ENCODE measurements at places on chromosomes 6 and 20.

DNA sequence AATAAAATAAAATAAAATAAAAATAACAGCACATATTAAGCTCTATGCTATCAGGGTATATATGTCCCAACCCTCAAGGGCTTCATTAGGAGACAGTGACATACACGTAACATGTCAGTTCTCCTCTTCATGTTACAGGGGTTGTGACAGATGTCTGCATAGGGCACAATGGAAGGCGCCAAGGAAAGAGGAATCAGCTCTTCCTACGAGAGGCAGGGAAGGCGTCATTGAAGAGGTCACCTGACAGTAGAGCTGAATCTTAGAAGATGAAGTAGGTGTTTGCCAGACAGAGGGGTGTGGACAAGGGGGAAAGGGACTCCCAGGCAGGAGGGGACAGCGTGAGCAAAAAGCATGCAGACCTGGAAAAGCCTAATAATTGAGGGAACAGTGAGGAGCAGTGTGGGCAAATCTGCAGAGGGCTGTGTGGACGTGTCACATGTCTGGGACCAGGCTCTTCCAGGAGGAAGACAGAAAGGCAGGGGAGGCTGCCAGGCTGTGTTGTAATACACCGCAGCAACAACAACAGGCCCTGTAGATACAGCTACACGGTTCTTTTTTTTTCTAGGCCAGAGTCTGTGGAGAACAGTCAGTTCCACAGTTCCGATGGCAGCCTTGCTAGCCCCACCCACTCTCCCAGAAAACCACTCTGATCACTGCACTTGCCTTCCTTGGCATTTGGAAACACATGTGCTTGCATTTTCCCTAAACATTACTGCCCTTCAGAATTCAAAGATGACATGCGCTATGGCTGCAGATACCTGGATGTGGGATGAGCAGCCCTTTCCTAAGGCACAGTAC, 2.5 kb upstream of the FKBP5 start:
- no peak for DNase-seq

GRCh38 chr6:112683926-112684325, 336.8 kb downstream of the RFPL4B start:
- DNase-seq: no peak

DNA sequence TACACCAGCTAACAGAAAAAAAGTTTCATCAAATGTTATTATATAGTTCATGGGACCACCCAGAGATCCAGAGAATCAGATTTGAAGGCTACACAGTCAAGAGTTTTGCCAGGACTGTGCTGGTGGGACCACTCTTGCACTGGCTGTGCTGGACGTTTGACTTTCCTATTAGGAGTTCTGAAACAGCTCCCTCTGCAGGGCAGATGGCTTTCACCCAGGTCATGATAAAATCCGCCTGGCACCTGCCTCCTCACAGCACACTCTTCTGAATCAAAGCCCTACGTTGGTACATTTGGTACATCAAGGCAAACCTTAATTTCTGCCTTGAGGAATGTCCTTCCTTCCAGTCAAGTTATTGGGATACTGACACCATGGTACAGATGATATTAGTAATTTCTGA, 302.1 kb downstream of the ZNF217 start:
- DNase-seq: no peak

DNA sequence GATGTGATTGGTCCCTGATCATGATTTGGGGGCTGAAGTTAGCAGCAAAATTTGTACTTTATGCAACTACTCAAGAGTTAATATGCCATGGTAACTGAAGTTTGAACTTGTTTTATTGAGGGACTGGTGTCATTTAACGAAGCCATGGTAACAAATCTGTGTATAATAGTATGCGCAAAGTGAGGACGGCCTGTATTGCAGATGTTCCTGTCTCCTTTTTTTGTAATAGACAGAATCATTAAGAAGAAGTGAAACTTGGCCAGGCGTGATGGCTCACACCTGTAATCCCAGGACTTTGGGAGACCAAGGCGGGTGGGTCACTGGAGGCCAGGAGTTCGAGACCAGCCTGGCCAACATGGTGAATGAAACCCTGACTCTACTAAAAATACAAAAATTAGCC, 22.3 kb downstream of the RPRD1B start:
- DNase-seq: no peak

DNA sequence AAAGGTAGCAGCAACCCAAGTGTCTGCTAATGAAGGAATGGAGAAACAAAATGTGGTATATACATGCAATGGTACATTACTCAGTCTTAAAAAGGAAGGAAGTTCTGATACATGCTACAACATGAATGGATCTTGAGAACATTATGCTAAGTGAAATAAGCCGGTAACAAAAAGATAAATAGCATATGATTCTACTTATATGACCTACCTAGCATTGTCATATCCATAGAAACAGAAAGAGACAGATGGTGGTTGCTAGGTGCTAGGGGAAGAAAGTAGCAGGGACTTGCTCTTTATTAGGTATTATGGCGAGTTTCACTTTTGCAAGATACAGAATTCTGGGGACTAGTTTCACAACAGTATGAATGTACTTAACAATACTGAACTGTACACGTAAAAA, 46.6 kb downstream of the UBR2 start:
- DNase-seq: no peak

DNA sequence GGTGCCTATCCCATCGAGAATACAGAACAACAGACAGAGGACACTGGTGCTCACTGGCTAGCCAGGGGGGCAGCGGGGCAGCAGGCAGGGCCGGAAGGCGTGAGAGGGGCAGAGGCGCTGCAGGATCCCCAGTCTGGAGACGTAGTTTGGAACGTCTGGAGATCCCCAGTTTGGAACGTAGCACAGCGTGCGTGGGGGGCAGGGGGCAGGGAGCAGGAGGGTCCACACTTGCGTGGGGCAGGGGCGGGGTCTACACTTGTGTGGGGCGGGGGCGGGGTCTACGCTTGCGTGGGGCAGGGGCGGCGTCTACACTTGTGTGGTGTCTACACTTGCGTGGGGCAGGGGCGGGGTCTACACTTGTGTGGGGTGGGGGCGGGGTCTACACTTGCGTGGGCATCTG, 107.2 kb downstream of the DACT2 start:
- DNase-seq: no peak

DNA sequence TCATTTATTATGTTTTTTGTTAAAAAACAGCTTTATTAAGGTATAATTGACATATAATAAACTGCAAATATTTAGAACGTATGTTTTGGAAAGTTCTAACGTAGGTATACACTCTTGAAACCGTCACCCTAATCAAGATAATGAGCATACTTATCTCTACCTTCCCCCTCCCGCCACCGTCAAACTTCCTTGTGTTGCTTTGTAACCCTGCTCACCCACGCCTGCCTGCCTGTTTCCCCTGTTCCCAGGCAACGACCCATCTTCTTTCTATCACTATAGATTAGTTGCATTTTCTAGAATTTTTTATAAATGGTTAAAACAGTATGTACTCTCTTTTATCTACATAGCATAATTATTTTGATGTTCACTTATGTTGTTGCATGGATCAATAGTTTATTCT, 33.5 kb upstream of the GCLC start:
- DNase-seq: no peak

- DNase-seq: peak; percentile 27
Measured at GRCh38 chr20:431012-431904, 23.2 kb downstream of the RBCK1 start.

DNA sequence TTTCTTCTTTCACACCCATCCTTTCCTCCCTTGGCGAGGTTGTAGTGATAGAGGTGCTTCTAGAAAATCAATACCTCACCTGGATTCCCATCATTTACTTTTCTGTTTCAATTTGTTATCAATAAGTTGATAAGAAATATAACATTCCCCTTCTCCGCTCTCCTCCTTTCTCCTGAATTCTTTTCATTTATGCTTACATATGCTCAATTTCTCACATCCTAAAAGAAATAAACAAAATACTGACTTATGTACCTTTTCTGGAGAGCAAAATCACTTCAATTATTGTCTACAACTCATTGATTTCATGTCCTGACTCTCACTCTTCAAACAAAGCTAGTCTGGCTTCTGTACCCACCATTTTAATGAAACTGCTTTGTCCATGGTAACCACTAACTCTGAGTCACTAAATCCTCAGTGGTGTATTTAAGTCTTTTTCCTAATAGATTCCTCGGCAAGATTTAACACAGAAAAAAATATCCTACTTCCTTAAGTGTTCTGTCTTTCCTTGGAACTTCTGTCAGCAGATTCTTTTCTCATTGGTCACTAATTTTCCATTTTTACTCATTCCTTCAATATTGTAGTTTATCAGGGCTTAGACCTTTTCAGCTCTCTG, 289.6 kb downstream of the RFPL4B start:
- no peak for DNase-seq

DNA sequence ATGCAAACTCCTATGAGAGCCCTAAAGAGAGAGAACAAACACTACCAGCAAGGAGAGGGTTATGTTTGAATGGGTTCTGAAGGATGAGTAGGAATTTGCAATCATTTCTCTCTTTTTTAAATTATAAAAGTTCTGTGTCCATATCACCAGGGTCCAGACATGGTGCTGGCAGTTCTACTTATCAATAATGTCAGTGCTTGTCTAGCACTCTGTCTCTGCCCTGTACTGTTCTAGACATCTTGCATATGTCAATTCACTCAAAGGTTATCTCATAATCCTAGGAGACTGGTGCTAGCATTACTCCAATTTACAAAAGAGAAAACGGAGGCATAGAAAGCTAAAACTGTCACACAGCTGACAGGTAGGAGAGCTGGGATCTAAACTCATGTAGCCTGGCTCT, 101.3 kb downstream of the VEGFA start:
- no peak for DNase-seq

GRCh38 chr6:13573669-13574110, 711 bp upstream of the SIRT5 start:
- DNase-seq: peak; percentile 5

DNA sequence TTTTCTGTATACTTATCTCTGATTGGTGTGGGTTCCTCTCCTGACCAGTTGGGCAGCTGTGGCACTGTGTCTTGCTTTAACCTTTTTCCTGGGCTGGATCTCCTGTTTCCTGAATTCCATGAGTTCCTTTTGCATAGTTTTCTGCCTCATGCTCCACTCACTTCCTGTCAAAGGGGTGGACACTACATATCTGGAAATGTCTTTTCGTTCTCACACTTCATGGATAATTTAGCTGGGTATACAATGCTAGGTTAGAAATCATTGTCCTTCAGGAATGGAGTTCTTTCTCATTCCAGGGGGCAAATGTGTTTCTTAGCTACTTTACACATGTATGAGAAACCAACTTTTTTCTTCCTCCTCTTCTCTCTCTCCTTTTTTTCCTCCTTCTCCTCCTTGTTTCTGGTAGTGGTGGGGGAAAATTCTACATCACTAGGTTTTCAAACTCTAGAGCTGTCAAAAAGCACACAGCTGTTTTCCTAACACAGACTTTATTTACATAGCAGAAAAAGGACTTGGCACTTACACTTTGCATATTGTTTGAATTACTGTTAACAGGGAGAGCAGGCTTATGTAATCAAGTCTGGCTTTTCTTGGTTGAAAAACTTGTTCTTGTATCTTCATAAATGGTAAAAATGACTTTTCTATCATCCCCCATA, 9.0 kb upstream of the DDX27 start:
- DNase-seq: no peak

DNA sequence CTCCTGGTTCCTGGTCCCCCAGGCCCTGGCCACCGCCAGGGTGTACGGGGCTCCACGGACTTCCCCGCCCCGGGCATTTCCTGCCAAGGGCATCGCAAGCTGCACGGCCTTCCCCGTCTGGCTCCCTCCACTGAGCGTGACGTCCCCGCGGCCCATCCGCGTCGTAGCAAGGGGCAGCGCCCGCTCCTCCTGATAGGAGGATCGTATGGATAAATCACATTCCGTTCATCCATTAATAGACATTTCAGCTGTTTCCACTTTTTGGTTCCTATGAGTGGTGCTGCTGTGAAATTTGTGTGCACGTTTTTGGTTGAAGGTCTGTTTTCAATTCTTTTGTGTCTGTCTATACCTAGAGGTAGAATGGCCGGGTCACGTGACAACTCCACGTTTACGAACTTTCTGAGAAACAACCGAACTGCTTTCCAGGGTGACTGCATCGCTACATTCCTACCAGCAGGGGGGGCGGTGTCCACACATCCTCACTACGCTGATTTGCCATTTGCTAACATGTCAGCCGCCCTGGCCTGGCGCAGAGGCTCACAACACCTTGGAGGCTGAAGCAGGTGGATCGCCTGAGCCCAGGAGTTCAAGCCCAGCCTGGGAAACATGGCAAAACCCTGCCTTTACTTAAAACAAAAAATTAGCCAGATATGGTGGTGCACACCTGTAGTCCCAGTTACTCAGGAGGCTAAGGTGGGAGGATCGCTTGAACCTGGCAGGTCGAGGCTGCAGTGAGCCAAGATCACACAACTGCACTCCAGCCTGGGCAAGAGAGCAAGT, 37.7 kb downstream of the KCNQ2 start:
- peak; percentile 84 for DNase-seq

GRCh38 chr6:134195164-134195906, 122.6 kb downstream of the SGK1 start:
- DNase-seq: no peak

GRCh38 chr6:112682071-112682470, 334.9 kb downstream of the RFPL4B start:
- DNase-seq: no peak

DNA sequence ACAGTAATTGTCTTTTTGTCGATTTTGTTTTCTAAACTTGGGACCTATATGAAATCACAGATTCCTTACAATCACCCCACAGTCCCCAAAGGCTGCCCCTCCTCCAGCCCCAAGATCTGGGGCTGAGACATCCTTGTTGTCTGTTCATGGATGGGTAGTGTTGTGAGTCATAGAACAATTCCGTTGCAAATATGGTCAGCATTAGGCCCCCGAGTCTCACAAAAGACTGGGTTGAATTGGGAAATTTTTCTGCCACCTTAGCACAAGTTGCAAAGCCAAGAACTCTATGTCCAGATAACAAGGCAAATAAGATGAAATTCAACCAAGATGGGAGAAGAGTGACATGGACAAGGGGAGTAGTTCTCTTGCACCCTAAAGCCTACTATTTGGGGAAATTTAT, 10.5 kb upstream of the TAB2 start:
- DNase-seq: no peak

GRCh38 chr20:58891086-58891717, 38.7 kb downstream of the GNAS start:
- DNase-seq: peak; percentile 69

DNA sequence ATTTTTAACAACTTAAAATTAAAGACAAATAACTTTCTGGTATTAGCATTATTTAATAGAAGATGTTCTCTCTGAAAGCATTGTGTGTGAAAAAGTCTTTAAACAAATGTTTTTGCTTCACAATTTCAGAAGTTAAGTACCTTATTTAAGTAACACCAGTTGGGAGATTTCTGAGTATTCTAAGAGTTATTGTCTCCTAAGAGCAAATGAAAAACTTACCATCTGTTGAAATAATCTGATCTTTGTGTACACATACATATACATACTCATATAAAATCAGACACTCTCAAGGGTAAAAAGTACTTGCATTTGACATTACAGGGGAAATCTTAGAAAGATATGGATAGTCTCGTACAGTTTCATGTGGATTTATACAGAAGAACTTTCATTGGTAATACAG, 2.4 kb downstream of the BTBD3 start:
- DNase-seq: no peak

DNA sequence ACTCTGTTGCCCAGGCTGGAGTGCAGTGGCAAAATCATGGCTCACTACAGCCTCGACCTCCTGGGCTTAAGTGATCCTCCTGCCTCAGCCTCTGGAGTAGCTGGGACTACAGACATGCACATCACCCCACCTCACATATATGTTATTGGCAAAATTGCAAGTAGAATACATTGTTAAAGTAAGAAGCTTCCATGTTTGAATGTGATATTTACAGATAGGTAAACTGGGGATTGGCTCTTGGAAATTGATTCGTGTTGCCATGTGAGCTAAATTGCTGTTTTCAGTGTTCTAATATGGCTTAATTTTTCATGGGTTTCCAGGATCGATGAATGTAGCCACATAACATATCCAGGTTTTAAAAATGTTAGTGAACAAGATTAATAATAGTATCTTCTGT, 149.0 kb upstream of the ZNF217 start:
- no peak for DNase-seq

Data from stimulated activated CD4-positive, alpha-beta T cell treated with anti-CD3 and anti-CD28 coated beads, Interleukin-4, amount 100 ng/mL, for 24 hours (primary cell).